ENCODE measurements at places on chromosomes 11 and 22.
A peak's percentile ranks its signal among the peaks of the same experiment; 100 is the strongest.

GRCh38 chr11:108286370-108286769 is 63.5 kb downstream of the ATM start:
- DNase-seq, result no peak

GRCh38 chr11:35214792-35215193 is 75.8 kb downstream of the CD44 start:
- DNase-seq, result no peak

DNA sequence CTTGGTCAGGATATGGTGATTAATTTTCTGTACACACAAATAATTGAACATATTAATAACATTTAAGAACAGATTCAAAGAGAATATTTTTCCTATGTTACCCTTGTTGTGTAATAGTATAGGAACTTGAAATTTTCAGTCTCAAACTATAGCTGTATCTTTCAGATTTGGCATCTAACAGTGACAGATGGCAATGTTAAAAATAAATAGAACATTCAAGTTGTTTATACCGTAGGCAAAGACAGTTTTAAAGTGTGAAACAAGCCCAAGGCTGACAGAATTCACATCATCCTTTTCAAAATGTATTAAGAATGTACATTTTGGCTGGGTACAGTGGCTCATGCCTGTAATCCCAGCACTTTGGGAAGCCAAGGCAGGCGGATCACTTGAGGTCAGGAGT is 92.6 kb upstream of the TP53AIP1 start:
- DNase-seq, result no peak

- DNase-seq, result no peak
Measured at GRCh38 chr11:65334696-65335295, 1.1 kb downstream of the DPF2 start.

DNA sequence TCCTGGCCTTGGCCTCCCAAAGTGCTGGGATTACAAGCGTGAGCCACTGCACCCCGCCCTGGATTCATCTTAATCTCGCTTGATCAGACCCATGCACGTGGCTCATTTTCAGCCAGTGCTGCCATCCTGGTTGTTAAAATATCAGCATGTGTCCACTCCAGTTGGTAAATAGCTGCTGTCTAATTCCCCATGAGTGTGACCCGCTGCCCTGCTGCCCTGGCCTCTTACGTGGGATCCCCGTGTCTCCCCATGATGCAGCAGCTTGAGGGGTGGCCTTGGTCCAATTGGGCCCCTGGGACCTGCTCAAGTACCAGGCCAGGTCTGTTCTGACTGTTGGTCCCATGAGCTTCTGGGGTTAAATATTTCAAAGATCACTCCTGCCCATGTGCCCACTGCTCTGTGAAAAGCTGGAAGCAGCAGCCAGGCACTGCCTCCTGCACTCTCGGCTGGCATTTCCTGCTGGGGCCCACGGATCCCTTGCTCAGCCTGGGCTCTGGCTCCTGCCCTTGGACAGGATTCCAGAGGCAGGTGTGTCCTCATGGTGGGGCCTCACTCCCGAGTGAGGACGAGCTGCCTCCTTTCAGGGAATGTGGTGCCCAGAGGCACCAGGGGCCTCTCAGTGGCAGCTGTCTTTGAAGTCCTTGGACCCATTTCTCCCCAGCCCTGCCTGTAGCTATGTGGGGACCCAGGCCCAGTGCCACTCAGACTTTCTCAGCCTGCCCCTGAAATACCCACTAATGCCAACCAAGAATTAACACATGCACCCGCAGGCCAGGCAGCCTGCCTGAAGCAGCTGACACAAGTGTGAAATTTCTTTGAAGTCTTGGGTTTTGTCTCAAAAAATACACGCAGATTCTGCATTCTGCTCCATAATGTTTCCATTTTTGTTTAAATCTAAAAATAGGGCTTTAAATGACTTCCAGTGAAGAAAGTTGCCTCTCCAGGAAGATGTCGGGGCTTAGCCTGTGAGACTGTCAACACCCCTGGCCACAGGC is 38.1 kb upstream of the PRDM11 start:
- DNase-seq, result no peak

GRCh38 chr11:11942668-11943067 is 65.8 kb downstream of the DKK3 start:
- DNase-seq, result no peak

DNA sequence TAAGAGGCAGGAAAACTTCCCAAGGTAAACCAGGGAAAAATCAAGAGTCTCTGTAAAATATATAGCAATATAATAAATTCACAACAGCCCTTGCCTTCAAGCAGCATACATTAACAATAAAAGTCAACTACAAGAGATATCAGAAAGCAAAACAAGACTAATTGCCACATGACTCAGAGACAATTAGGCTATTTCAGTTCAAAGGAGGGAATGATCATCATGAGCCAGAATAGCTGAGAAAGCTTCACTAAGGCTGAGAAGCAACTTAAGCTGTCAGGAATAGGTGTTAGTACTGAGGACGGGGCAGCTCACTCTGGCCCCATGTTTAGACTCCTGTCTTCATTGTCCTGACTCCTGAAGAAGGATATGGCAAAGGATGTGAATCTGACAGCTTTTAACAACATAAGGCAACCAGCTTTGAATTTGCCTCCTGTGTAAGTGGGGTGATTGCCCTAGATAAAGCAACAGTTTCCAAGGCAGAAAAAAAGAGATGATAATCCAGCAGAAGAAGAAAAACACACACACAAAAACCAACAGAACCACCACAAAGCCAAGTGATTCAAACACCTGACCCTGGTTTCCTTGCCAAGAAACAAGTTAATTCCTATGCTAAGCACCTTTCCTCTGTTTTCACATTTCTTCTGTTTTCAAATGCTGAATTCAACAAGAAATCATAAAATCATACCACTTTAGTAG is 60.8 kb downstream of the SIK3 start:
- no peak for DNase-seq

DNA sequence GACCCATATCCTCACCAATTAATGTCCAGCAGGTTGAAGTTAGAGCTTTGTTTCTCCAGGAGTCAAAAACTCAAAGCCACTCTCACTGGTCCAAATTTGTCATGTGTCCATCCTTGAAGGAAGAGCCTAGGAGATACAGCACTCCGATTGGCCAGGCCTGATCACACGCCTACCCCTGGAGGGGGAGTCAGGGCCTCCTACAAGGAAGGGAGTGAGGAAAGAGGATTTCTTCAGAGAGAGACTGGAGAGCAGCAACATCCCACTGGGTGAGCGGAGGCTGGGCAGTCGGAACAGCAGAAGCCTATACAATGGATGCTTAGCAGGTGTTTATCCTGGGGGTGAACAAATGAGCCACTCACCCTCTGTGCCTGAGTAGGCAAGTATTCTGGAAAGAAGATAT is 113.9 kb downstream of the TRIM29 start:
- DNase-seq, result no peak

DNA sequence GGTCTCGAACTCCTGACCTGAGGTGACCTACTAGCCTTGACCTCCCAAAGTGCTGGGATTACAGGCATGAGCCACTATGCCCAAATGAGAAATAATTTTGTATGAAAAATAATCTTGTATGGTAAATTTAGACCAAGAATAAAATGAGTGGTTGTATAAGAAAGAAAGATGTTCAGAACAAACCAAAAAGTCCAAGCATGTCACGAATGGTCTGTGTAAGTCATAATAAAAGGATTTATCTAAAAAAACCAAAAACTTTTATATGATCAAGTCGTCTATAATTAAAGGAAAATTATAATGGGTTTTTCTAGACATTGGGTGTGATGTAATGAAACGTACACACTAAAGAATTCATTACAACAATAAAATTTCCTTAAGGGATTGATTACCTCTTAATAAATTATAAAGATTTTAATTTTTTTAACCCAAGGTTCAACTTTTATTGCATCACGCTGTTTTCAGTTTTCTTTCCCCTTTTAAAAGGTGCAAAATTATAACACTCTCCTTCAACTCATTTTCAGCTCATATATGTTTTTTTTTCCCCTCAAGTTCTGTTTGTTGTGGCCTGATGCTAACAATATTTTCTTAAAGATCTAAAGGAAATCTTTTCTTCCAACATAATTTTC is 8.9 kb upstream of the AQP11 start:
- no peak for DNase-seq

- DNase-seq, result peak; percentile 11
Measured at GRCh38 chr11:68946416-68947090, 34.2 kb downstream of the MRGPRD start.

DNA sequence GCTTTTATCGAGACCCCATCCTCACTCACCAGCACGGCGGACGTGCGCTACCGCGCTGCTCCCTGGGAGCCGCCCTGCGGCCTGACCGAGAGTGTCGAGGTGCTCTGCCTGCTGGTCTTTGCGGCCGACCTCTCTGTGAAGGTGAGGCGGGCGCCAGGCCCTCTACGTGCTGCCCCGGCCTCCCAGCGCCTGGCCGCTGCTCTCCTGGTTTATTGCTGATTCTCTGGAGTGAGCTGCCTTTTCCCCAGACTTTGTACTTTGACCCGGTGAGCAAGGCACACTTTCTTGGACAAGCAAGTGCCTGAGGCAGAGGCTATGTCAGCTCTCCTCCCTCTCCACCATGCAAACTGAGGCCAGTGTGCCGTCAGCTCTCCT is 6.5 kb downstream of the TPCN2 start:
- DNase-seq, result no peak

DNA sequence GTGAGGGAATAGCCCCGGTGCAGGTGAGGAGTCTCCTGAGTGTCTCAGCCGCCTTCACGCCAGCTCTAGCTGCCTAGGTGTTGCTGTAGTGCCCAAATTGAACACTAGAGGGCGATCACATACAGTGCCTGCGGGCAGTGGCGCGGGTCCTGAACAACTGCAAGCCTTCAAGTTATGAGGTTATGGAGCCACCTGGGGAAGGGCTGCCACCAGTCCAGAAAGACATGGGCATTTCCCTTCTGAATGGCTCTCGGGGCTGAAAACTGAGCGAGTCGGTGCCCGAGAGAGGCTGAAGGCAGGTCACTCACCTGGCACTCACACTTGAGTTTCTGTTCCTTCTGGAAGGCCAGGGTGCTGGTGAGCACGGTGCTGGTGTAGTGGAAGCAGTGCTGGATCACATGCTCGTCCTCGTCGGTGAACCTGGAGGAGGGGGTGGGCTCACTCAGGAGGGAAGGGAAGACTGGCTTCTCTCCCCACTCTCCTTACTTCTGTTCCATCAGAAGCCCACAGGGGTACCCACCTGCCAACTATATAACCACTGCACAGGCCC is 88.4 kb downstream of the PDE2A start:
- peak; percentile 47 for DNase-seq

GRCh38 chr11:47154616-47155570 is 21.8 kb downstream of the ARFGAP2 start:
- no peak for DNase-seq

- DNase-seq, result no peak
Measured at GRCh38 chr11:33634291-33634834, 66.3 kb downstream of the C11orf91 start.

DNA sequence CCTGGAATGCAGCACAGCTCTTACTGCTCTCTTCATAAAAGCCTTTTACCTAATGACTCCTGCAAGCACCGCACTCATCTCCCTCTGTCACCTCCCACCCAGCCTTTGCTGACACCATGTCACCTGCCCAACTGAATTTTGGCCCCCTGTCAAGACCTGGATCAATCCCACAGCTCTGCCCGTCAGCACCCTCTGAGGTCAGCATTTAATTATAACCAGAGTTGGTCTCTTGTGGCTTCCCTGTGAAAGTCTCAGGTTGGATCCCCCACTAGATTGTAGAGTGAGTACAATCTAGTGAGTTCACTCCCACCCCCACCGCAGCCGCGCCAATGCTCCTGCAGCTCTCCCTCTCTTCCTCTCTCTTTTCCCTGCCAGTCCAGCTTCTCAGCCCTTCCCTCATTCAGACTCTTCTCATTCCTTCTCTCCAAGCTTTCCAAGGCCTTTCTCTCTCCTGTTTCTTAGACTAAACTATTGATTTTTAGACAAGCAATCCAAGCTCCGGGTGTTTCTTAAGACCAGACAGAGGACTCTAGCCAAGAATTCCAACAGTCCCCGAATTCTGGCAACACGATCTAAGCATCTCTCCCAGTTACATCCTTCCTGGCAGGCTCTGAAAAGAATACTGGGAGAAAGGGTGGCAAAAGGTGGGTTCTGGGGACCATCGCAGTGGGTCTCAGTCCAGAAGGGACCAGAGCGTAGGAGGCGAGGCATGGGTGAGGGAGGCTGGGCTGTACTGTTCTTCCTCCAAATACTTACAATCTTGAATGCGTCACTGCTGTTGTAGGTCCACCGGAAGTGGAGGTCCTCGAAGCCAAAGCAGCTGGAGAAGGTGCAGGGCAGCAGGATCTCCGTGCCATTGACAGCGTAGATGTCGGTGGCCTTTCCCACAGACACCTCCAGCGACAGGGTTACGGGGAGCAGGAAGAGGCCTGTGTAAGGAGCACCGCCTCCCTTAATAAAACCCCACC is 8.0 kb downstream of the SCN4B start:
- no peak for DNase-seq

GRCh38 chr11:109957000-109957399 is 136.2 kb upstream of the ZC3H12C start:
- no peak for DNase-seq

- no peak for DNase-seq
Measured at GRCh38 chr22:29626497-29627195, 23.2 kb downstream of the NF2 start.

GRCh38 chr11:3021125-3021524 is 29.0 kb upstream of the NAP1L4 start:
- DNase-seq, result no peak

DNA sequence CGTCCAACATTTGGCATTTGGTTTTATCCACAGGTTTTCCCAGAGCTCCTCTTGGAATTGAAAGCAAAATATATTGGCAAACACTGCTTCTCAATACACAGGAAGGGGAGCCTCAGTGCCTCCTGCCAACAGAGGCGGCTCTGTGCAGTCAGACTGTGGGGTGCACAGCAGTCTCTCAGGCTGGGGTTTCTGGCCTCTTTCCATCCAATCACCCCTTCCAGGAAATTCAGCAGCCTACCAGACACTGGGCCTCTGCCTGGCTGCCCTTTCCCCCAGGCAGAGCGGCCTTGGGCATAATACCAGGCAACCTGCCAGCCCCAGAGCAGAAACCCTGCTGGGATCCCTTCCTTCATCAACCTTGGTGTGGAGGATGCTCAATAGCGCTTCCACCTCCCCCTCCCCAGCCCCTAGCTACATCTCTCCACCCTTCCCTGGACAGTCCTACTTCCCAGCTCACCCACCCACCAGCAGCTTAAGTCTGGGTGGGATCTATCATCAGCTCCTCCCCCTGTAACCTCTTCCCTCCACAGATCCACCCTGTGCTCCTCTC is 17.8 kb upstream of the RAPSN start:
- DNase-seq, result no peak

- DNase-seq, result no peak
Measured at GRCh38 chr22:49357661-49358440, 469.8 kb downstream of the BRD1 start.

- peak; percentile 63 for DNase-seq
Measured at GRCh38 chr11:614021-614622, 1.6 kb downstream of the IRF7 start.

DNA sequence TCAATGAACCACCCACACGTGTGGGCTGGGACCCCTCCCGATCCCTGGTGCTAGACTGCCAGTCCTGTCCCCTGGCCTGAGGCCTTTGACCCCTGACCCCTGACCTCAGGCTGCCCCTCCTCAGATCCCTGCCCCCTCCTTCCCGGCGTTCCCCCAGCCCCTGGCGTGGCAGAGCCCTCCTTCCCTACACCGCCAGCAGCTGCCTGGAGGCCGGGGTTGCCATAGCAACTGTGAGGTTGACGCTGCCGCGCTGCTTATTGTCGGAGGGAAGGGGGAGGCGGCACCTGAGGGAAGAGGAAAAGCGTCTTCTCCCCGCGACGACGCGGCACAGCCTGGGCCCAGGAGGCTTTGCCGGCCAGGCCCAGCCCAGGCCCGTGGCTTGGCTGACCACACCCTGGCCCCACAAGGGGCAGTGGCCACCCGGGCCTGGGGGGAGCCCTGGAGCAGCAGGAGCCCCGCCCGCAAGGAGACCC is 32.6 kb downstream of the SHANK3 start:
- DNase-seq, result peak; percentile 42

- DNase-seq, result peak; percentile 31
Measured at GRCh38 chr22:25354456-25354855, 135.0 kb downstream of the CRYBB2 start.
